Adipose tissue (tissue), 3 donors: ENCODE measurements at places on chromosomes 16 and 17. TPM values are rescaled to one million over a fixed set of nuclear protein-coding genes. Genes with fewer than 3 reads are reported as not detected.

The C17orf50 gene
- polyA plus RNA-seq, result not detected

The WNT9B gene
- polyA plus RNA-seq, result 0.22 TPM

The EVPLL gene
- not detected for polyA plus RNA-seq

The CDH5 gene
- 54.0 TPM for polyA plus RNA-seq

The FKBP10 gene
- polyA plus RNA-seq, result 9.6 TPM

The CES5A gene
- not detected for polyA plus RNA-seq

The EVI2B gene
- 17.0 TPM for polyA plus RNA-seq

The CCL3 gene
- polyA plus RNA-seq, result 5.4 TPM

The CPNE7 gene
- not detected for polyA plus RNA-seq

The RRAD gene
- 2.4 TPM for polyA plus RNA-seq

The PYY gene
- polyA plus RNA-seq, result not detected

The KRTAP2-3 gene
- polyA plus RNA-seq, result not detected

The ARL6IP1 gene
- polyA plus RNA-seq, result 95.8 TPM

The NIP7 gene
- polyA plus RNA-seq, result 6.1 TPM

The CLEC10A gene
- polyA plus RNA-seq, result 1.3 TPM

The ZG16 gene
- 0.23 TPM for polyA plus RNA-seq

The TBC1D3H gene
- polyA plus RNA-seq, result not detected

The NOTUM gene
- 0.31 TPM for polyA plus RNA-seq
